NCI-H2081 (cell line): ENCODE measurements at places on chromosomes 1 and 21.

GRCh38 chr21:33378081-33378480, 25.1 kb upstream of the IFNGR2 start:
- DNase-seq, result no peak

- no peak for DNase-seq
Measured at GRCh38 chr1:99279525-99279924, 15.2 kb downstream of the PLPPR4 start.

DNA sequence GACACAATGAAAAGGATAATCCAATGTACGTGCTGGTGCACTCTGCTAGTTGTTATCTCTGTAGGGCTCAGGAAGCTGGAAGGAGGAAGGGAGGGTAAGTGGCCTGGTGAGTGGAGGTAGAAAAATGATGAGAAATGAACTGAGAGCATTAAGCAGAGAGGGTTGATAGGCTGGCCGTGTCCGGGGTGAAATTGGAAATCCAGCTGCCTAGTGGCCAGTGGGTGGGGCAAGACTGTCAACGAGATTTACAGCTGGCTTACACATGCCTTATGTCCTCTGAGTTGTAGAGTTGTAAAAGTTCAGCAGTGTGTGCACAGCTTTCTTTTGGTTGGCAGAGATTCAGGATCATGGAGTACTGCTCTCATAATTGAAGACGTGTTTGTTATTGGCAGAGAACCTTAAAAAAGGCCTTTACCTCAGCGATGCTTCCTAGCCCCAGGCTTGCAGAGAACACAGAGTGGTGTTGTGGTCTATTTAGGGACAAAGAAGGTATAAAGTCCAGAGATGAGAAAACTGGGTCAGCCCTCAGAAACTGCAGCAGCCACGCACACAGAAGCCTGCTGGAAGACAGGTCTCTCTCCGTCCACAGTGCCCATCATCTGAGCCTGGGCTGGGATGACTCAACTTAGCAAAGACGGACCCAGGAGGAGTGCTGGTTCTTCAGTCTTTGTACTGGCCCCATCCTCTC, 132.4 kb downstream of the EDEM3 start:
- DNase-seq, result peak; percentile 99

DNA sequence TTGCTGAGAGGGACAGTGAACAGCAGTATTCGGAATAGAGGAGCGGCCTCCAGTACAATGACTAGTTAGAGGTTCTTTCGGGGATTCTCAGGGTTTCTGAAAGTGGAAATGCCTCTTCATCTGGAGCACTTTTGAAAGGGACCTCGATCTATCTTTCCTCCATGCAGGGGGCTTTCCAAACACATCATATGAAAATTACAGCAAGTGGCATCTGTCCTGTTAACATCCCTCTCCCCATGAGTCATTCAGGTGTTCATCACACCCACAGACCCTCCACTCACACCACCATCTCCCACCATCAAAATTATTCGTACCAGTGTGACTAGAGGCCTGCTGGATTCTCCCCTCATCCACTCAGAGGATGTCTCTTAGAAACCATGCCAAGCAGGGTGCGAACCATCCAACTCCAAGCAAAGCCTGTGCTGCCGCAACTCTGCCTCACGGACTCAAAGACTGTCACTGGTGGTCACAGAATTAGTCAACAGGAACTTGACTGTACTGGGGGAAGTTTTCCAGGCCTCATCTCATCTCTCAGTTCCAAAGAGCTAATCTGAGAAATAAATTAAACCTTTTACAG, 211.1 kb downstream of the MRPL39 start:
- no peak for DNase-seq

DNA sequence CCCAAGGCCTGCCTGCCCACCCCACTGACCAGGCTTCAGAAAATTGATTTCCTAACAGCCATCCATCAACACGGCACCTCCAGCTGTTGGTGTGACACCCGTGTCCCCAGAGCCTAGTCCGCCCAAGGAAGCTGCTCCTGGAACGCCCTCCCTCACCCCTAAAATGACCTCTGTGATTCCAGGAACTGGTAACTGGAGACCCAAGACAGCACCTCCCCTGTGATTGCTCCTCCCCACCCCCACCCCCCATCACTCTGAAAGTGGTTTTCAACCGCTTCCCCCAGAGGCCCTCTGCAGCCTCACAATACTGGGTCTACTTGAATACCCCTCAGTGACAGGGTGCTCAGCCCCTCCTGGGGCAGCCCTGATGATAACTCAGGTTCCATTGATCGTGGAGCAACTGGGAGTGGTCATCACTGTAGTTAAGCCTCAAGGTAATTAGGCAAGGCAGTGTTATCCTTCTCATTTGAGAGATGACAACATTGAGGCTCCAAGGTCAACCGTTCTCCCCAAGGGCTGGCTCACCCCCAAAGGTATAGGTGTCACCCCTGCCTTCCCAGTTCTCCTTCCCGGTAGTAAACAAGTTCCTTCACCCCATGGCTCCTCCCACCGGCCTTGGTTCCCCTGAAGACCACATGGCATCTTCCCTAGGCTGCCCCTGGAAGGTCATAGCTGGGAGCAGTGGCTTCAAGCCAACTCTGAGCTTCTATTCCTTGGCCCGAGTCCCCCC, 52.0 kb downstream of the TAS1R2 start:
- no peak for DNase-seq

DNA sequence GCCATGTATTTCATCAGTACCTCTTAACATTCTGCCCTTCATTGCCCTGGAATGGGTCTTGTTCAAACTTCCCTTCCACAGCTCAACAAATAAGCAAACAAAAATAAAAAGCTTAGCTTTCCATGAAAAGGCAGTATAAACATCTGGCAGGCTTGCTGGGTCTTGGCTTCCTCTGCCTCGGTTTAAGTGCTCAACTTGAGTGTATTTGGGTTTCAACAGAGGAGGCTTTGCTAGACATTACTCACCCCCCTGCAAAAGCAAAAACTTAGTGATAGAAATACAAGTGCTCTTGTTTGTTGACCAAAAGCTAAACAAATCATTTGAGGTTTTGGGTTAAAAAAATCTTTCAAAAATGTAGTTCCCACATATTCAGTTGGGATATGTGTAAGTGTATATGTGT, 518.5 kb downstream of the PLPP3 start:
- DNase-seq, result no peak

GRCh38 chr1:25117233-25117823, 115.0 kb downstream of the SYF2 start:
- no peak for DNase-seq

- DNase-seq, result no peak
Measured at GRCh38 chr1:3314491-3315381, 139.7 kb upstream of the ARHGEF16 start.

DNA sequence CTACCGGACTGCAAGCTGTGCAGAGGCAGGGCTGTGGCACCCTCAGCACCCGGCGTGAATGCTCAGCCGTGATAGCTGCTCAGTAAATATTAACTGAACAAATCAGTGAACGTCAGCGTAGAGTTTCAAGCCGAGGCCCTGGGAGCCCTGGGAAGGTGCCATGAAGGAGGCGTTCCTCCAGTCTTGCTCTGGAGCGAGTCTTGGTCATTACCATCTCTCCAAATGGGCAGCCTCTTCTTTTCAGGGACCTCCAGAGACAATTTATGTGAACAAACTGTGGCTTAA, 449.2 kb downstream of the CAMTA1 start:
- DNase-seq, result no peak

GRCh38 chr1:98119796-98120195, 199.0 kb upstream of the DPYD start:
- DNase-seq, result peak; percentile 68

- no peak for DNase-seq
Measured at GRCh38 chr1:209667103-209667502, 8.1 kb upstream of the G0S2 start.

DNA sequence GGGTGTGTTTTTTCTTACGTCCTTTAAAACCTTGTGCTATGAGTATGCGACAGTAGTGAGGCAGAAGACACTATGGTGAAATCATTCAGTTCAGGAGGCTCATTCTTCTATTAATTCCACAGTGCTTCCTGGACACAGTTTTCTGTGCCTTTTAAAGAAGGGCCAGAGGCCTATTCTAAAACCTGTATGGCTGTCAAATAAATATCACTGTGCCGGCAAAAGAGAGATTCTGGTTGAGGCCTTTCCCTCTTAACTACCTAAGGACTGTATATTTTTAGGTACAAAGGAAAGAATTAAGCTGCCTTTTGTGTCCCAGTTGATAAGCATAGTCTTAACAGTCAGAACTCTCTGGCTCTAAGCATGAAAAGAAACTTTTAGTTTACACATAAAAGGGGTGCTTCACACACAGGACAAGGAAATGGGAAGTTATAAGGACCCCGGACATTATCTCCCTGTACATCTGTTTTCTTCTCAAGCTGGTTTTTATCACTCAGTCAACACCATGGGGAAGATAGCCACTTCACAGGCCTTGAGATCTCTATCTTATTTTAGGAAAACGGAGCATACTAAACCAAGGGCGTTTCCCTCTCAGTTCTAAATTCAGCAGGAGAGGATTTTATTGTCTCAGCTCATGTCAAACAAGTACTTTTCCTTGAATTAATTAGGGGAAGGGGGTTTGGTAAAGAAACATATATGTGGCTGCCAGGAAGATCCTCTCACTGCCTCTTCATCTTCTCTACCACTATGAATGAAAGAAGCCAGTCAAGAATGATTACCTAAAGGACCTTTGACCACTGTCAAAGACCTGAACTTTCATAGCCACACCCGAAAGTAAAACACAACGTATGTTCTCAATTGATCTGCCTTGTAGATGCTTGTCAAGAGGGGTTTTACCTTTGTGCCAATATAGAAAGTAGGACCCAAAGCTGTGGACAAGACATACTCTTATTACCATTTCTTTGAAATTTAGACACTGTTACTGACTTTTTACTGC, 71.4 kb upstream of the HSPA13 start:
- no peak for DNase-seq

GRCh38 chr1:246063013-246063616, 444.0 kb downstream of the SMYD3 start:
- no peak for DNase-seq

- no peak for DNase-seq
Measured at GRCh38 chr1:68093737-68094136, 43.3 kb upstream of the DIRAS3 start.

DNA sequence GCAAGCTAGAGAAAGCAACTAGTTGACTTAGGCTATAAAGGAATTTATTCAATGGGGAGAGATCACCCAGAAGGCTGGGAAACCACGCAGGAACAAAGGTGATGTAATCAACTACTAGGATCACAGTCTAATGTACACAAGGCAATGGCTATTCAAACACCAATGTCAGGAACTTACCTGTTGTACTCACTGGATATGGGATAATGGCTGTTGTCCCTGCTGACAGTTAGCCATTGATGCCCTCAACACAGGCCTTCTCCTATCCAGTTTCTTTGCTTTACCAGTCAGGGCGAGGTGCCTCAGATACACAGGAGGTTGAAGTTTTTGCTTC, 32.3 kb downstream of the C21orf91 start:
- DNase-seq, result no peak

DNA sequence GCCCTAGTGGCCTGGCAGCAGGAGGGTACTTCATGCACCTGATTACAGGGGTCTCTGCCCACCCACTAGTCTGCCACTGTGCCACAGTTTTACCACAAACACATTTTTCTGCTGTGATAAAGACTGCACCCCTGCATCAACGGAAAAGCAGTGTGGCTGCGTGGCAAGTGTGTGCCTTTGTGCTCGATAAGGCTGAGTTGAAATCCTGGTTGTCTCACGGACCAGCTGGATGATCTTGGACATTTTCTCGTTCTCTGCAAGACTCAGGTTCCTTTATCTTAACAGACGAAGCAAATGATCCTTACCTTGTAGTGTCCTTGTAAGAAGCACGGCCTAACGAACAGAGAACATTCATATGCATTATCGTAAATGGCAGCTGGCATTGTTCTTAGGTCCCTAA, 10.2 kb downstream of the GRHL3 start:
- no peak for DNase-seq

DNA sequence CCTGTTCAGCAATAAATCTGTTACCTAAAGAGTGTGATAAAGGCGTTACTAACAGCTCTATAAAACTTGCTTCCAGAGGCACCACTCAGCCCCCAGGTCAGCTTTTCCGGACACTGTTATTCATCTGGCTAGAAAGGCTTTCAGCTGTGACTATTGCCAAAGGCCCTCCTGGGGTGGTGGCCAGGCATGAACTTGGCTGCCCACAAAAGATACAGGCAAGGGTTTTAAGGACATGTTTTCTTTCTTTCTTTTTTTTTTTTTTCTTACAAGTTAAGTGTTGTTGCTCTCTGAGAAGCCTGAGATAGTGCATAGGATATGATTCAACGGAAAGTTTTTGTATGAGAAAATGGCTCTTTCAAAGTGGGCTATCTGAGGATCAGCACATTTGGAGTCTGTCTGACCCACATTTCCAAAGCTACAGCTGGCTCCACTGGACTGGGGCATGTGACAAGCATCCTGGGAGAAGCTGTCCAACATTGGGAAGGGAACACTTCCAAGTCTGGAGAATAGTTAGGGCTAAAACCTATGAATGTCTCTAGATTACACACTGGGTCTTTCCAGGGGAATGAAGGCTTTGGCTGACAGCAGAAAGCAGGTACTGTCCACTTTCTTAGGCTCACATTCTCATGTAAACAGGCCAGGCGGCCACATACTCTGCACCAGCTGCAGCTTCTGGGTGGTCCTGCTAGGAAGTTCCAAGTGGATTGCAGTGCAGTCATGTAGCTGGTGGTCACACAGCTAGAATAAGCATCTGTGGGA, 639.7 kb downstream of the LMO4 start:
- no peak for DNase-seq

- DNase-seq, result no peak
Measured at GRCh38 chr1:108117945-108118902, 81.9 kb downstream of the SLC25A24 start.

- DNase-seq, result no peak
Measured at GRCh38 chr1:81228926-81229325, 571.8 kb upstream of the ADGRL2 start.

DNA sequence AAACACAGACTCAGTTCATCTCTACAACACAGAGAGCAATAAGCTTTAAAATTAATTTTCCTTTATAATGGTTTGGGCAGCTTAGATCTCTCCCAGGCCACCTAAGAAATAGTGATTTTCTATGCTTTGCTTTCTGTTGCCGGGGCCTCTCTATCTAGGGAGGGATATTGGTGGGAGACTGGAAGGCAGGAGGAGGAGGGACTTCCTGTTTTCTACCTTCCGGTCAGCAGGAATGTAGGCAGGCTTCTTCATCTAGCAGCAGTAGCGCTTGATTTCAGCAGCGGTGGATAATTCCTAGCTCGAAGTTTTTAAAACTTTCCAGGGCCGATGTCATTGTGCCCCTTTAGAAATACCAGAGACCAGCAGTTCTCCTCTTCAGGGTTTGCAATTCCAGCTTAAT, 5.1 kb upstream of the DESI2 start:
- no peak for DNase-seq

GRCh38 chr1:41390573-41390972, 29.3 kb downstream of the FOXO6 start:
- no peak for DNase-seq

DNA sequence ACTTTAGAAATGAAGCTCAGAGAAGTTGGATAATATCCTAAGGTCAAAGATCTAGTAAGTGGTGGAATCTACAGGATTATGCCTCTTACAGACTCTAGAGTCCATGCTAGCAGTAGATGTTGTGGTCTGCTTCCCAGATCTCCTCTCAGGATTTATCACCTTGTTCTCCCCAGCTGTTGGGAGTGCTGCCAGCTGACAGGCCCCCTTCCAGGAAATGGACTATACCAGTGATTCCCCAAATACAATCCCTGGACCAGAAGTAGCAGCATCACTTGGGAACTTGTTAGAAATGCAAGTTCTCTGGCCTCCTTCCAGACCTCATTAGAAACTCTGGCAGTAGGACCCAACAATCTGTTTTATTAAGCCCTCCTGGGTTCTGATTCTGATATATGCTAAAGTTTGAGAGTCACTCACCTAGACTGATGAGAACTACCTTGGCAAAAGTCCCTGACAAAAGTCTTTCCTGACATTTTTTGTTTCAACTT, 24.5 kb upstream of the NTNG1 start:
- no peak for DNase-seq

GRCh38 chr1:214469290-214469689, 82.1 kb downstream of the PTPN14 start:
- DNase-seq, result no peak
